Activated CD8-positive, alpha-beta memory T cell treated with anti-CD3 and anti-CD28 coated beads for 48 hours (primary cell): ENCODE measurements at places on chromosomes 5 and 9.

DNA sequence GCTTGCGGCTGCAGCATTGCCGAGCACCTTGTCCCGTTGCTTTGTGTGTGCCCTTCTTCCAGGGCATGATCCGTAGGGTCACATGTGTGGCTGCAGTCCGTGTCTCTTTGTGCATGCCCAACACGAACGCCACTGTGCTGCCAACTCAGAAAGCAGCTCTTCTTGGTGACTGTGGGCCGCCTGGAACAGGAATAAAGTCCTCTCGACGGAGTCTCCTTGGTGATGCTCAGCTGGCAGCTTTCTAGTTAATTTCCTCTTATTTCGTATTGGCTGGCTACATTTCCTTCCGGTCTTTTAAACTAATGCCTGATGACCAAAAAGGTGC is 5.8 kb downstream of the EXOC3 start:
- no peak for DNase-seq

- DNase-seq, result no peak
Measured at GRCh38 chr9:114588210-114588609, 641 bp downstream of the ATP6V1G1 start.

DNA sequence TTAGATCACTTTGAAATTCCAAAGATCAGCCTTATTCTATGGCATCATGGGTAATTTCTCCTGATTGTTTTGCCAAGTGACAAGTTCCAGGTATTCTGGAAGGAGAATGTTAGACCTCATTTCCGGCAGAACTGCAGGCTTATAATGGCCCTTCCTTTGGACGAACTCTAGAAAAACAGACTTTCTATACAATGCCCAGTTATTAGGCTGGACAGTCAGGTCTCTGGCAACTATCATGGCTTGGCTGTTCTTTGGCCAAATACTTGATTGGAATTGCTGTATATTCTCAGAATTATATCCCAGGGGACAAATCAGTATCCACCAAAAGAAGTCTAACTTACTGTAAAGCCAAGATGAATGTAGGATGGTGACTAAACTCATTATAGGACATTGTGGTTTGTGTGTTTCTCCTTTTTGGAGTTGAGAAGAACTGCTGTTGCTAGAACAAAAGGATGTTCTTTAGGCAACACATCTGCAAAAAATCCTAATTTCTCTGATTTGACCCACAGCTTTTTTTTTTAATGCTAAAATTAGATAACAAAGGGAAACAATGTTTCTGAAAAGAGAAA is 69.0 kb downstream of the ADAMTSL1 start:
- no peak for DNase-seq

- DNase-seq, result no peak
Measured at GRCh38 chr9:87776481-87777379, 50.8 kb downstream of the CTSL start.

GRCh38 chr9:15738011-15738410 is 185.2 kb downstream of the CCDC171 start:
- DNase-seq, result no peak
